ENCODE measurements at places on chromosomes 3 and 15.

- DNase-seq: no peak
These were observed 52.0 kb downstream of the DZIP1L start for GRCh38 chr3:138063416-138063815.

GRCh38 chr3:99250821-99251355, 349.4 kb upstream of the DCBLD2 start:
- peak; percentile 37 for DNase-seq

- DNase-seq: no peak
These were observed 28.6 kb downstream of the COLQ start for GRCh38 chr3:15492847-15493360.

- no peak for DNase-seq
These were observed 170.9 kb downstream of the UNC13C start for GRCh38 chr15:54149115-54149531.

- peak; percentile 81 for DNase-seq
These were observed 207.7 kb downstream of the PLOD2 start for GRCh38 chr3:145953316-145953715.

GRCh38 chr15:36370051-36370730, 209.2 kb upstream of the CDIN1 start:
- DNase-seq: peak; percentile 22

All from fibroblast of skin of right biceps (primary cell).